ENCODE measurements at places on chromosomes 4 and X. TPM values are rescaled to one million over a fixed set of nuclear protein-coding genes. Genes with fewer than 3 reads are reported as not detected.

DYNLT3 gene
- 43.2 TPM for total RNA-seq

ABCG2 gene
- 3.7 TPM for total RNA-seq

LNX1 gene
- 4.6 TPM for total RNA-seq

RNF212 gene
- 1.3 TPM for total RNA-seq

ODAPH gene
- total RNA-seq: not detected

SMIM31 gene
- total RNA-seq: not detected

CLCN5 gene
- 9.4 TPM for total RNA-seq

KCNIP4 gene
- total RNA-seq: not detected
